ENCODE measurements at places on chromosomes 5 and 9.

DNA sequence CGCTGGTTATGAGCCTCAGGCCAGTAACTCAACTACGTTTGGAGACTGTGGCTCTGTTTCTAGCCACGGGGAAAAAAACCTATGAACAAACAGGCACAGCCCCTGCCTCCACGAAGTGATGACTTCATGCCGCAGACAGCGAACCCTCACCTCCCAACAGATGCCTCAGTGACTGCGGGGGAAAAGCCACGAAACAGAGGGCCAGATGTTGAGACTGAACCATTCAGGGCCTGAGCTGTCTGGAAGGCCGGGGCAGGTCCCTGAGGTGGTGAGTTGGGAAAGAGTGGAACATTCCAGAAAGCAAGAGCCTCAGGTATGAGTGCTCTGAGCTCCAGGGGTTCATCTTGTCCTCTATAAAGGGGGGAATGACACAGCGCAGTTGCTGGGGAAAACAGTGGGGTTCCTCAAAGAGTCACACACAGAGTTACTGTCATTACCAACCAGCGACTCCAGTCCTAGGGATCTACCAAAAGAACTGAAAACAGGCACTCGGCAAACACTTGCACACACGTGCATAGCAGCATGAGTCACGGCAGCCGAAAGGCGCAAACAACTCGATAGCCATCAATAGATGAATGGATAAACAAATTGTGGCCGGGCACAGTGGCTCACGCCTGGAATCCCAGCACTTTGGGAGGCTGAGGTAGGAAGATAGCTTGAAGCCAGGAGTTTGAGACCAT lies 15.3 kb downstream of the PLPP7 start:
- no peaks in the 10 kb centered on the region for H3K27me3 ChIP-seq
- H3K4me1 ChIP-seq: no peaks in the 10 kb centered on the region
- no peaks in the 10 kb centered on the region for H3K36me3 ChIP-seq
- no peak overlapping the region for H3K4me3 ChIP-seq
- no peak overlapping the region for H3K27ac ChIP-seq

DNA sequence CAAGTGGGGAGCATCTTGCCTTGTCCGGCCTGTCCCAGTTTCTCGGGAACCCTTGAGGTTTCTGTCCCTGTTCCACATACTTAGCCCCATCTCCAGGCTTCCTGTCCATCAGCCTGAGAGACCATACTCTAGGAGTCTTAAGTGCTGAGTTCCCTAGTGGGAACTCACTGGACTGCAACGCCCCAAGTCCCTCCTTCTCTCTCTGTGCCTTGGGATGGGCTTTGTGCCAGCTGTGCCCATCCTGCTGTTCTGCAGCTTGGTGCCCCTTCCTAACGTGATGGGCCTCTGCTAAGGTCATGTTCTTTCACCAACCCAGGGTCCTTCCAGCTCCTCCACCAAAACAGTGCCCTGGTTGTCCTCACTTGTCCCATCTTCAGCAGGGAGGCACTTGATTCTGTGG lies 222.3 kb upstream of the ANKRD55 start:
- DNase-seq: no peak
- H3K36me3 ChIP-seq: no peaks in the 10 kb centered on the region
- H3K4me1 ChIP-seq: no peaks in the 10 kb centered on the region
- H3K27me3 ChIP-seq: no peaks in the 10 kb centered on the region
- no peak overlapping the region for H3K27ac ChIP-seq

- no peak overlapping the region for H3K4me3 ChIP-seq
- no peak overlapping the region for H3K27ac ChIP-seq
- H3K4me1 ChIP-seq: no peaks in the 10 kb centered on the region
- H3K36me3 ChIP-seq: no peaks in the 10 kb centered on the region
- H3K27me3 ChIP-seq: no peaks in the 10 kb centered on the region
These were observed 347.4 kb downstream of the SH3GL2 start for GRCh38 chr9:17926246-17926645.

DNA sequence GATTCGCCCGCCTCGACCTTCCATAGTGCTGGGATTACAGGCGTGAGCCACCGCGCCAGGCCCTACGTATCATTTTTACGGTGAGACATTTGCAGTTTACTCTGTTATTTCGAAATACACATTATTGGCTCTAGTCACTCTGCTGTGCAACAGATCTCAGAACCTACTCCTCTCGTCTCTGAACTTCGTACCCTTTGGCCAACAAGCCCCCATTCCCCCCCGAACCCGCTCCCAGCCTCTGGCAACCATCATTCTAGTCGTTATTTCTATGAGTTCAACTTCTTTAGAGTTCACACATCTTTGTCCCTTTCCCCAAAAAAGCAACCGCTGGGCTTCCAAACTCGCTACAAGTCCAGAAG lies 735 bp downstream of the PTGR1 start:
- no peaks in the 10 kb centered on the region for H3K36me3 ChIP-seq
- DNase-seq: no peak
- H3K27ac ChIP-seq: peak overlapping the region; percentile 33
- peaks cover 23% of the 10 kb centered on the region for H3K27me3 ChIP-seq
- peaks cover 21% of the 10 kb centered on the region for H3K4me1 ChIP-seq
